GM23338 (cell line): ENCODE measurements at places on chromosomes 13 and 19.
A peak's percentile ranks its signal among the peaks of the same experiment; 100 is the strongest.

GRCh38 chr13:77946522-77946921, 27.9 kb upstream of the EDNRB start:
- DNase-seq = no peak

DNA sequence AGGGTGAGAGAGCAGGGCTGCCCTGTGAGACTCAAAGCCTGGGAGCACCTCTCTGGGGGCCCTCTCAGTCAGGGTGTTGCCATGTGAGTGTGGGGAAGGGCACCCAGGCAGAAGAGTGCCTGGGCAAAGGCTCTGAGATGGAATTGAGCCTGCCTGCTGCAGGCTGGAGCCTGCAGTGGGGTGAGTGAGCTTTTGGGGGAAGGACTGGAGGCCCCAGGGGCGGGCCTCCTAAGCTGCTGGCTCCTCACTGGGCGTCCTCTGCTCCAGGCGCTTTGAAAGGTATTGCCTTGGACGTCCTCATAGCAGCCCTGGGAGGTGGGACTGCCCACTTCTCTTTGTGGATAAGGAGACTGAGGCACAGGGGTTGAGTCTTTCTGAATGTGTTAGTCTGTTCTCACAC, 60.3 kb downstream of the ARHGEF7 start:
- no peak for DNase-seq

GRCh38 chr13:40801255-40802217, 12.1 kb downstream of the SLC25A15 start:
- no peak for DNase-seq

DNA sequence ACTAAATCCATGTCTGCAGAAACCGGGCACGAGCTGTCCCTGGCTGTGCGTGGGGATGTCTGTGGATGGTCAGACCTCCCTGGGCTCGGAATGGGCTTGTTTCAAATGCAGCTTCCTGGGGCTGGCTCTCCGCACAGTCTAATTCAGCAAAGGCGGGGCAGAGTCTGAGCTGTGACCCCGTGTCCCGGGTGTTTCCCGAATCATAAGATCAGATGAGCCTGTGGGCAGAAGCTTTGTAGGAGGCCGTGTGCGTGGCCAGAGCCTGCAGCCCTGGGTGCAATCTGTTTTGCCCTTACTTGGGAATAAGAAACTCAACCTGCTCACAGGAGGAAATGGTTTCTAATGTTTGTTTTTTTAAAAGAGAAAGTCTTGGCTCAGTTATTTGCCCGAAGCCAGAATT, 13.9 kb upstream of the GNA11 start:
- DNase-seq = no peak

DNA sequence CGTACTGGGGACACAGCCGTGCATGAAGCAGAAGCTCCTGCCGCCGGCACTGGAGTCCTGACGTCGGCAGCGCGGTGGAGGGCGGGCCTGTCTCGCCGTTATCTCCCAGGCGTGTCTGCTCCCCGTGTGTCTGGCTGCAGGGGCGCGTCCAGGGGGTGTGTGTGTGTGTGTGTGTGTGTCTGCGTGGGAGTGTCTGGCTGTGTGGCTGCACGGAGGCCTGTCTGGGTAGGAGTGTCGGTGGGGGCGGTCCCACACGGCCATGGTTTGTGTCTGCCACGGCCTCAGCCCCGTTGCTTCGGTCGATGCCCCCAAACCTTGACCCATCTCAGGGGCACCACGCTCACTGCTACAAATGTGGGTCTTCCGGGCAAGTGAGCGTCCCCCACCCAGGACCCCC, 18.3 kb downstream of the ARID3A start:
- no peak for DNase-seq

- DNase-seq = no peak
Observed at GRCh38 chr19:24057144-24057543, 29.8 kb upstream of the ZNF254 start.

- DNase-seq = no peak
Observed at GRCh38 chr13:43879755-43880181, at the start of gene LACC1. LACC1 (plus strand) TSS chr13:43879904; CDS start chr13:43880986, 1,082 bp downstream.

DNA sequence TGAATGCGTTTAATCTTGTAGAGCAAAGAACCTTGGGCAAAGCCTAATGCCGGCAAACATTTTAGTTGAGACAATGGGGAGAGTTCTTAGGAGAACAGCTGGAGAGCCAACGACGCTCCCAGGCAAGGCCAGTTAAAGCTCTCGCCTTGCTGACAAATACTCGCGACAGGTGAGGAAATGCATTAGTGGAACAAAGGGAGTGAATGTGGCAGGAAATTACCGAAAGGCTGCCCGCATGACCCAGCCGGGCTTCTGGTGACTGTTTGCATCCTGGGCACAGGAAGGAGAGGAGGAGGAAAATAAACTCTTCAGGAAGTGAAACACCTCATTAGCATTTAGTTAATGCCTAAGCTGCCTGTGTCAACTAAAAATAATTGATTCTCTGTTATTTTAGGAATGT, 74.6 kb downstream of the SHISA2 start:
- DNase-seq = peak; percentile 93

- DNase-seq = no peak
Observed at GRCh38 chr13:110610955-110611595, 4.3 kb upstream of the NAXD start.

GRCh38 chr13:77113496-77113895, 86.5 kb upstream of the FBXL3 start:
- DNase-seq = peak; percentile 19
